ENCODE measurements at places on chromosomes 7 and 10. TPM values are rescaled to one million over a fixed set of nuclear protein-coding genes. Genes with fewer than 3 reads are reported as not detected.

DNA sequence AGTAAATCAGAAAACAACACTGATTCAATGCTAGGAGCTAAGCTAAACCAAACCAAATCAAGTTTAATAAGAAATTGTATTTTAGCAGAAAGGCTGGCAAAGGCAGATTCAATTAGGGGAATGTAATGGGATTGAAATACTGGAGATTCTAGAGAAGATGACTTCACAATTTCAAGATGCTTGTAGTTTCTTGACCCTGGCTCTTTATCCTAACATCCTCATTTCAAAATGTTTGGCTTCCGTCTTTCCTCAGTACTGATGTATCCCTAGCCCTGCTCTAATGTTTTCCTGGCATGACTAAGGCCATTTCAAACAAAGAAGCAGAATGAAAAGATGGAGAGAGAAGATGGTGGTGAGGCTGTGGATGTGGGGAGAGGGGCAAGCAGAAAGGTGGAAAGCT, 2.7 kb upstream of the JCAD start:
- DNase-seq, result peak; percentile 27

- DNase-seq, result no peak
These were observed 64.3 kb downstream of the CUBN start for GRCh38 chr10:17065273-17065672.

- DNase-seq, result no peak
These were observed 19.5 kb downstream of the KCNH2 start for GRCh38 chr7:150958597-150958996.

DNA sequence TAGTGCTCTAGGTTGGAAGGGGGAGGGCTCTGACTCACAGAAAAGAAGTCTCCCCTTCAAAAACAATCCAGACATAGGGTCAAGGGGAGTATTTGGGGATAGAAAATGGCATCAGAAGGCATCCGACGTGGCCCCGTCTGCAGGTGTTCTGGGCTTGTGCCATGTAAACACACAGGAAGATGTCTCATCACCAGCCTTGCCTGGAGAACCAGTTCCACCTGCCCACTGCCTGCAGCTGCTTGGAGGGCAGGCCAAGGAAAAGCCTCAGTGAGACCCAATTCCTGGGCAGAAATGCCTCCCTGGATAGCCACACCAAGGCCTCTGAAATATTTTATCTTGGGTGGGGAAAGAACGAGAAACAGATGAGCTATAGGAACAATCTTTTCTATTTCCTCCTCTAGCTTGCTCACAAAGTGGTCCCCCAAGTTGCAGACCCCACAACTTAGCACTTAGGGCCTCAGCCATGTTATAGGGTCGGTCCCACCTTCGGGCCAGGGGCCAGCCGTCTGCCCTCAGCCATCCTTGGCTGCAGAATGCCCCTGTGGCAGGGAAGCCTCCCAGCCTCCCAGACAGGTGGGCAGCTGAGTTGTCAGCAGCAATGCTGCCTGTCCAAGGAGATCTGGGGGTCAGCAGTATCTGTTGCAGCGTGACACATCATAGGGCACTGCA, 54.3 kb upstream of the ECHDC3 start:
- no peak for DNase-seq

GRCh38 chr10:94011296-94011695, 17.6 kb downstream of the PLCE1 start:
- no peak for DNase-seq

- DNase-seq, result no peak
These were observed 230.5 kb upstream of the MBL2 start for GRCh38 chr10:53003094-53003493.

DNA sequence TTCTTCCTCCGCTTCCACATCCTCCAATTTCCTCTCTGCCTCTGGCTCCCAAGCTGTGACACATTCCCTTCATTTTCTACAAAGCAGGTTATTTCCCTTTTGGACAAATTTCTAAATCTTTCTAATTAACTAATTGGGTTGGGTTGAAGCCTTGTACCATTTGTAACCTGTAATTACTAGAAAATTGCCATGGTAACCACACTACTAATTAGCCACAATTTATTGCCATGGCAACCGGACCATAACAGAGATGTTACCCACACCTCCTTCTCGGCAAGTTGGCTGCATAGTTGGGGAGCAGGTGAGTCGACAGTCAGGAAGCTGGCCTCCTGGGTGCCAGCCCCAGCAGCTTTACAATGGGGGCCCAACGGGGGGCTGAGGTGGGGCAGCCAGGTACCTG, 61.6 kb downstream of the GOLGA7B start:
- no peak for DNase-seq

GRCh38 chr7:139047970-139048369, 12.1 kb upstream of the ZC3HAV1L start:
- no peak for DNase-seq

DNA sequence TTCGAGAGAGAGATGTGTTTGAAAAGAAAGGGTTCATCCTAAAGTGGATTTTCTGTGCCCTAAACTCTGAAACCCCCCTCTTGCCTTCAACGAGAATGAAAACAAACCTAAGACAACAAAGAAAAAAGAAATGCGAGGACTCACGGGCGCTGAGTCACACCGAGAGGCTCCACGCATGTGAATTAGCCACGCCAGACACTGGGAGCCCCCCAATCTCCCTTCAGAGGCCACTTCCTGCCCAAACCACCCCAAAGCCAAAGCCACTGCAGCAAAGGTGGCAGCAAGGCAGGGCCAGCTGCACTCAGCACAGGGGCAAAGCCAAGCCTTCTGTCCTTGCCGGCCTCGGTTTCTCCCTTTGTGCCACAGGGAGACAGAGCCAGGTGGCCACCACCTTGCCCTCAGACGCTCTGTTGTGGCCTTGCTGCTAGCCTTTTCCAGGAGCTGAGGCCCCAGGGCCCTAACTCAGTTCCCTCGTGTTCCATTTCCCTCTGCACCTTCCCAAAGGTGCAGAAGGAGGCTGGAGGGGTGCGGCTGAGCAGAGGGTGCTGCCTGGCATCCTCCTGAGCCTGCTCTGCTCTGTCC, 93.3 kb downstream of the FAM53B start:
- DNase-seq, result no peak

RARRES2 gene
- total RNA-seq, result not detected

- DNase-seq, result no peak
These were observed 41.8 kb downstream of the CD36 start for GRCh38 chr7:80679921-80680907.

- DNase-seq, result peak; percentile 47
These were observed 6.6 kb downstream of the BBIP1 start for GRCh38 chr10:110912374-110912773.

PTPRZ1 gene
- total RNA-seq, result 4.6 TPM

COL28A1 gene
- total RNA-seq, result not detected

DNA sequence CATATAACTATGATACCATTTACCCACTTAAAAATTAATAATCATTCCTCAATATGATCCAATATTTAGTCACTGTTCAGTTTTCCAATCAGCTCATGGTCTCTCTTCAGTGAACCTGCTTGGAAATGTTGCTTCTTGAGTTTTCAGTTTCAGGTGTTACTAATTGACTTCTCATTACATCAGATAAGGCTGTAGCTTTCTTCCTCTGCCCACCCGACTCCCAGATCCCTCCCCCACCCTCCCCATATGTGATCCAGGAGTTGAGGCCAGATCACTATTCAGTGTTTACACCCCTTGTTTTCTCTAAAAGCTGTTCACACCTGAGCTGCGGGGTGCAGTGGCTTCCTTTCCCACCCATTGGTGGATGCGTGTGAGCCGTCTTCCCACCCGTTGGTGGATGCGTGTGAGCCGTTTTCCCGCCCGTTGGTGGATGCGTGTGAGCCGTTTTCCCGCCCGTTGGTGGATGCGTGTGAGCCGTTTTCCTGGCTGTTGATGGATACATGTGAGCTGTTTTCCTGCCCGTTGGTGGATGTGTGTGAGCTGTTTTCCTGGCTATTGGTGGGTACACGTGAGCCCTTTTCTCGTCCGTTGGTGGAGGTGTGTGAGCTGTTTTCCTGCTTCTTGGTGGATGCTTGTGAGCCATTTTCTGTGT, 3.2 kb upstream of the MTG1 start:
- no peak for DNase-seq

OGDHL gene
- not detected for total RNA-seq

LIPF gene
- not detected for total RNA-seq

DNA sequence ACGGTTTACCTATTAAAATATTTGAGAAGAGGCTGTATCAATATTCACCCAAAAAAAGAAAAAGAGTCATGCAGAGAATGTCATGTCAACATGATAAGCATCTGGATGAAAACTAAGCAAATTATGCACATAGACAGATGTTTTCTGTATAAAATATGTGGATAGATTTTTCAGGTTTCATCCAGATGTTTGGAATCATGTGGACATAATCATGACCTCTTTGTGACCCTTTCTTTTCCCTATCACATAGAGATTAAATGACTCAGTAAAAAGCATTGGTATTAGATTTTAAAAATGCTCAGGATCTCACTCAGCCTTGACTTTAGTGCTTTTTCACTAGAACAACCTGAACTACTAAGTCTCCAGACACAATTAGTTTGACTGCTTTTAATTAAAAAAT, 90.0 kb downstream of the FOXP2 start:
- no peak for DNase-seq

DNA sequence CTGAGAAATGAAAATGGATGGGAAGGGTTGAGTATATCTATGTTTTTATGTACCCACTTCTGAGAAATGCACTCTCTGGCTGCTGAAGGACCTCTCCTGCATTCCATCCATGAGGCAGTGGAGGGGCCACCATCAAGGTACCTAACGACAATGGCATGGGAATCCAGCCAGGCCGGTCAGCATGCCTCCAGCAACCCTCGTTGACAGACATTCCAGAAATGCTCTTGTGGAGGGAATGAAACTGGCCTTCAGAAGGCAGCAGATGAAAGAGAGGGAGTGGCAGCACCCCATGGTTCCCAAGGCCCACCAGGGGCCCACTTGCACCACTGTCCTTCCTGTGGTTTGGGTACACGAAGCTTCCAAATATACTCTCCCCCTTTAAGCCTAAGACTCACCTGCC, 269.0 kb downstream of the ARHGAP12 start:
- DNase-seq, result no peak

- DNase-seq, result no peak
These were observed 97.1 kb downstream of the CHST15 start for GRCh38 chr10:123996302-123996701.

GRCh38 chr10:73398024-73398423, 15.8 kb downstream of the ANXA7 start:
- DNase-seq, result no peak

GRCh38 chr10:12412666-12413368, 63.5 kb downstream of the CAMK1D start:
- no peak for DNase-seq

DNA sequence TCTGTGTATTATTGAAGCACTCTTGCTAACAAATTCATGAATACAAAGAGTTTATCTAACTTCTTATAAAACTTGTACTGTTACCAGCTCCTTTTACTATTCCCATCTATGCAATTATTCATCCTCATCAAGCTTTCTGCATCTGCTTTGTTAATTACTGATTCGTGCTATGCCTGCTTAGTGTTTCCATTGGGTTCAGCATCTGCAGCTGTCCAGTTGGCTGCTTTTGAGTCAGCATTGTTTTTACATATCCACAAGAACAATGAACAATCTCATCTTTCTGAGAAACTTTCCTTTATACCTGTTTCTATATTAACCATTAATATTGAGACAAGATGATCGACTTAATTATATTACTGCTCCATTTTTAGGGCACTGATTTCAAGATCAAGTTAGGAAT, 19.6 kb upstream of the ANLN start:
- DNase-seq, result no peak

- DNase-seq, result no peak
These were observed 116.6 kb upstream of the GALNT17 start for GRCh38 chr7:71015252-71015900.

- DNase-seq, result peak; percentile 86
These were observed 105.6 kb upstream of the COL1A2 start for GRCh38 chr7:94289071-94289470.

GRCh38 chr10:74058071-74058470, 60.2 kb downstream of the VCL start:
- DNase-seq, result no peak

GRCh38 chr7:85095806-85096205, 91.0 kb downstream of the SEMA3D start:
- DNase-seq, result no peak

EGR2 gene
- total RNA-seq, result 5.9 TPM

DNA sequence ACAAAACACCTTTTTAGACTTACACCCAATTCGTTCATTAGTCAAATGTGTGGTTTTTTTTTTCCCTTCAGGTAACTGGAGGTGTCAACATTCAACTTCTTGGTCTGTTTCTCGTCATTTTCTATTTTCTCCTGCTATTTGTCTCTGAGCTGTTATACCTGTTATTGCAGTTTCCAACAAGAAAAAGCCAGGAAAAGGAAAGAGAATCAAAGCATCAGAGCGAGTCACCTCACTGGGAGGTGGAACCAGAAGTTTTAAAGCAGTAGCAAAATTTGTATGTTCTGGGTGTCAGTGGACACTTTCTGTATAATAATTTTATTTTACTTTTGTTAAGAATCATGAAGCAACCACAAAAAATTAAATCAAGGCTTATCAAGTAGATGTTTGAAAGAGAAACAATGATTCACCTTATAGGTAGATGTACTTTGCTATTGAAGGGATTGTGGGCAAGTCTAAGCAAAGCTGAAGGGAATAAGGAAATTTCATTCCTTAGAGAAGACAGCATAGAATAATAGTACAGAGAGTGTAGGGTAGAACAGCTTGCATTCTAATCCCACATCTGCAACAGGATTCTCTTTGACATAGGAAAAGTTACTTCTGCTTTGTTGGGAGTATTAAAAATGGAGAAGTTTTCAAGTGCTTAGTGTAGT, 675.8 kb downstream of the PCDH15 start:
- DNase-seq, result no peak

- DNase-seq, result peak; percentile 84
These were observed 1.5 kb upstream of the MYL10 start for GRCh38 chr7:101630591-101630990.

DNA sequence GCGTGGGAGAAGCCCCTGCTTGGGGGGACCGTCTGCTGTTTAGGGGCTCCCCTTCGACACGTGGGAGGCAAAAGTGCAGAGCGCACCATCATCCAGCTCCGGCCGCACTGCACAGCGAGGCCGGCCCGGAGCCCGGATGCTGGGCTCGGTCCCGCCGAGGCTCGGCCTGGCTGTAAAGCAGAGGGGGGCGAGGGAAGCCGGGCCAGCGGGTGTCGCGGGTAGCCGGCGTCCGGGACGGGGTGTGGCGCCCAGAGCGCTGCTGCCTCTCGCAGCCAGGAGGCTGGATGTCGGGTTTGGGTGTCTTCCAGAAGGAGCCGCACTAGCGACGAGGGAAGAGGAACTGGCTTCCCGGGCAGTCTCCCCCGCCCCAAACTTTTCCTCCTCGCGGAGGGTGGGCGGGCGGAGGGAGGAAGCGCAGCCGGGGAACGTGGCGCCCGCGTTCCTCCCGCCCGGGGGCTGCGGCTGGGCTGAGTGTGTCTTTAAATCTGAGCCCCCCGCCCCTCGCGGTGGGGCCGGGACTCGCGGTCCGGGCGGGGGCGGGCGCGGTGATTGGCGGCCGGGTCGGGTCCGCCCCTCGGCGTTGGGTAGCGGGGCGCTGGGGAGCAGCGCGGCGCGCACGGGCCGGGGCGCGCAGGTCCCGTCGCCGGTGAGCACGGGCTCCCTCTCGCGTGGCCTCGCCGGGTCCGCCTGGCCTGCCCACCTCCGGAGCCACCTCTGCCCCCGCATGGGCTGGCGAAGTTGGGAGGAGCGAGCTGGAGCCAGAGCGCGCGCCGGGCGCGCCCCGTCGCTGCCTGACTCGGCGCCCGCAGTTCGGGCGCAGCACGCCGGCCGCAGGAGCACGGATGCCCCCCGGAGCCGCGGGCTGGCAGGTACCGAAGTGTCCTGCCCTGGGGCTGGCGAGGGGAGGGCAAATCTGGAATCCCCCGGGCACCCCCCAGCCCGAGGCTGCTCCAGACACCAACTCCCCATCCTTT, at the start of gene PALD1:
Gene PALD1, plus strand, starts transcription at position 577 of the 974 bp plus-strand sequence. CDS start 47,185 bp downstream, outside the sequence.
- peak; percentile 36 for DNase-seq

ARL4A gene
- total RNA-seq, result 37.9 TPM

GRCh38 chr7:159036916-159037605, 107.6 kb downstream of the VIPR2 start:
- no peak for DNase-seq

Data from RPMI7951 (cell line).